ENCODE measurements at places on chromosomes 6 and 20. TPM values are rescaled to one million over a fixed set of nuclear protein-coding genes. Genes with fewer than 3 reads are reported as not detected.

Gene OXT
- total RNA-seq = not detected

Gene PLCB4
- total RNA-seq = 19.1 TPM

Gene PRRT1
- total RNA-seq = 1.9 TPM

Gene GINS1
- 6.9 TPM for total RNA-seq

Gene MRAP2
- 4.1 TPM for total RNA-seq

Gene TAPBP
- total RNA-seq = 12.2 TPM

Gene SLPI
- not detected for total RNA-seq

Gene STMN3
- 107 TPM for total RNA-seq

Gene PI16
- total RNA-seq = not detected

Gene GCNT2
- total RNA-seq = 26.3 TPM

Gene VSX1
- total RNA-seq = not detected

Gene PI3
- not detected for total RNA-seq

Gene MYMX
- total RNA-seq = not detected

Gene RRAGD
- total RNA-seq = 57.0 TPM

Gene PROKR2
- 44.8 TPM for total RNA-seq
